NCI-H446 treated with DMSO at 0.1 percent for 48 hours (cell line): ENCODE measurements at places on chromosomes 16 and 17.

- no peak for DNase-seq
Observed at GRCh38 chr16:83224642-83225041, 583.1 kb upstream of the HSBP1 start.

- DNase-seq = no peak
Observed at GRCh38 chr17:74391771-74392170, 24.5 kb downstream of the GPR142 start.

- no peak for DNase-seq
Observed at GRCh38 chr16:19380328-19380727, 37.4 kb upstream of the TMC5 start.

DNA sequence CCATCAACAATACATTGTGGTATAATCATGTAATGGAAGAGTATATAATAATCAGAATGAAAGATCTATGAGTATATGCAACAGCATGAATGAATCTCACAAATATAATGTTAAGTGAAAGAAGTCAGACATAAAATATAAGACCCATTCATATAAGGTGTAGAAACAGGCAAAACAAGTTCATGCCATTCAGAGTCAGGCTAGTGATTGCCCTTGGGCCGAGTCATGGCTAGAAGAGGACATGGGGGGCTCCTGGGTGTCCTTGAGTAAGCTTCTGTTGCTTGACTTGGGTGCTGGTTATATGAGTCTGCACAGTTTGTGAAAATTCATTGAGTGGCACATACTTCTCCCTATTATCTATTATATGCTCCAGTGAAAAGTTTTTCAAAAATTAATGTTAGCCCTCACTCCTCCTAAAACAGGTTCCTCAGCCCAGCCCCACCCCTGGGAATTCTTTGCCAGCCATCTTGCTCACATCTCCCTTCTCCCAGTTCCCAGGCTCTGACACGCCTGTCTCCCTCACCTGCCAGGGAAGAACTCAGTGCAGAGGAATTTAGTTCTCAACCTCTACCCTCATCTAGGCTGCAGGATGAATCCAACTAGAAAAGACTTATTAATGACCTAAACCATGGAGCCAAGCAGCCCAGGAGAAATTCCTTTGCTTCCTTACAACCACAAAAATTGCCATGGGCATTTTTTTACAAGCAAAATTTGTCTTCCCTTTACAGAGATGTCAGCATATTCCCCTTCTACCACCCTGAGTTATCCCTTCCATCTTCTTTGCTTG, 52.4 kb upstream of the NFAT5 start:
- no peak for DNase-seq

GRCh38 chr17:49447628-49448302, 33.1 kb upstream of the PHB1 start:
- no peak for DNase-seq

- no peak for DNase-seq
Observed at GRCh38 chr16:56191835-56192634, 746 bp downstream of the GNAO1 start.

- DNase-seq = no peak
Observed at GRCh38 chr17:29240968-29241963, 5.4 kb upstream of the CRYBA1 start.

- DNase-seq = no peak
Observed at GRCh38 chr16:64121473-64121872, 1000.4 kb downstream of the CDH11 start.

DNA sequence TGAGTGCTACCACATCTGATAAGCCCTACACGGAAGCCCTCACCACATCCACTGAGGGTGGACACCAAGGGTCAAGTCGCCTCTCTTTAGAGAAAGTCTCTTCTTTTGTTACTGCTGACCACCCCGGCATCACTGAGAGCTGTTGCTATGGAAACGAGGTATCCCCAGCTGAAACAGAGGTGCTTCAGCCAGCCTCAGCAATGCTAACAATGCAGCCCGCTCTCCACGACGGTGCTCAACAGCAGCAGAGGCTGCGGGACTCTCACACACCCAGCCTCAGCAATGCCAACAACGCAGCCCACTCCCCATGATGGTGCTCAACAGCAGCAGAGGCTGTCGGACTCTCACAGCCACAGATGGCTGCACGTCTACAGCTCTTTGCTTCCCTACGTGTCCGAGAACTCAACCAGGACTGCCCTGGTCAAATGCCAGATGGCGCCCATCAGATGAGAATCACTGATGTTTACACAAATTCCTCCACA, 41.4 kb downstream of the VPS53 start:
- no peak for DNase-seq

- no peak for DNase-seq
Observed at GRCh38 chr16:73302942-73303341, 255.0 kb upstream of the ZFHX3 start.

DNA sequence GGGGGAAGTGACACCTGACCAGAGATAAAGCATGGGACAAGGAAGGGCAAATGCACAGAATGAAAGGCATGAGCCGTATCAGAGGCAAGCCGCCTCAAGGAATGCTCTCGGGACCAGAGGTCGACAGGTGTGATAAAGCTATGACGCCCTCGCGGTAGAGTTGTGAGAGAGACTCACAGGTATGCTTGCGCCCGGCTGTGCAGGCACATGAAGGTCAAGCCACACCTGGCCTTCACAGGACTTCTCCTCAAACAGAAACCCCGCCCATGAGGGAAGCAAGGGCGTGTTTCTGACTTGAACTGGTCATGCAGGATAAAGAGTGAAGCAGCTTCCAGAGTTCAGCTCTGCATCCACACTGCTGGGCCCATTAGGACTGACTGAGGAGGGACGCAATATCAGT, 7.8 kb downstream of the NCBP3 start:
- no peak for DNase-seq

GRCh38 chr16:64711026-64711425, 410.8 kb downstream of the CDH11 start:
- DNase-seq = no peak

DNA sequence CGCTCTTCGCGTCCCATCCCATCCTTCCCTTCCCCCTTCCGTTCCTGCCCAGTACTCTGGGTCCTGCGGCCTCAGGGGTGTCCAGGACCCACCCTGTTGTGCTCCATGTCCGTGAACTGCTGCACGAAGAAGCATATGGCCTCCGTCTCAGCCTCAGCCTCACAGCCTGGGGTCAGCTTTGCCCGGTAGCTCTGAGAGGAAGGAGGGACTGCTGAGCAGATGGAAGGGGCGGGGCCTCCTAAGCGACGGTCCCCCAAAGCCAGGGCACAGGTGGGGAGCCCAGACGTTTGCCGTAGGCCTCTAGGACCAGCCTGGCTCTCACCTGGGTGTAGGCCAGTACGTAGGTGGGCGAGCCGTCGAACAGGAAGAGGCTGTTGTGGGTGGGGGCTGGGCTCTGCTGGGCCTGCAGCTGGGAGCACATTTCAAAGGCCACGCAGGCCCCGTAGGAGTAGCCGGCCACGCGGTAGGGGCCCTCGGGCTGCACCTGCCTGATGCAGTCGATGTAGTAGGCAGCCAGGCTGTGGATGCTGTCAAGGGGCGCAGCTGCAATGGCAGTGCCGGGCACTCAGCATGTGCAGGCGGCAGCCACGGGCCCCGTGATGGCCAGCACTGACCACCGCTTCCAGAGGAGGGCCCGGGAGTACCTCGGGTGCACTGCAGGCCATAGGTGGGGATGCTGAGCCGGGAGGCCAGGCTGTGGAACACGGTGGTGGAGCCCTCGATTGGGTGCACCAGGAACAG, 14.6 kb upstream of the DUS1L start:
- no peak for DNase-seq

DNA sequence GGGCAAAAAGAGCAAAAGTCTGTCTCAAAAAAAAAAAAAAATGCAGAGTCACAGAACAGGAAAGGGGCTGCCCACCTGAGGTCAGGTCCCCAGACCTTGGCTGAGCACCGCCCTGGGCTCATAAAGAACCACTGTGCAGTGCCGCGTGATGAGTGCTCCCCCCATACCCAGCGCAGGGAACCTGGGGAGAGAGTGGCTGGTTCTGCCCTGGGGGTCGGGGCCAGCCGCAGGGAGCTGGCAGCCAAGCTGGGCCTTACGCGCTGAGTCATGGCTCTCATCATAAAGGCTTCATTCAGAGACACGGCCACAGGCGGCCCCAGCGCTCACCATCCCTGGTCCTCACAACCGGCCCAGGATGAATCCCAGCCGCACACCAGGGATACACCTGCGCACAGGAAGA, 80.7 kb downstream of the RAB11FIP4 start:
- no peak for DNase-seq

GRCh38 chr16:25264597-25264996, 7.0 kb upstream of the ZKSCAN2 start:
- no peak for DNase-seq

DNA sequence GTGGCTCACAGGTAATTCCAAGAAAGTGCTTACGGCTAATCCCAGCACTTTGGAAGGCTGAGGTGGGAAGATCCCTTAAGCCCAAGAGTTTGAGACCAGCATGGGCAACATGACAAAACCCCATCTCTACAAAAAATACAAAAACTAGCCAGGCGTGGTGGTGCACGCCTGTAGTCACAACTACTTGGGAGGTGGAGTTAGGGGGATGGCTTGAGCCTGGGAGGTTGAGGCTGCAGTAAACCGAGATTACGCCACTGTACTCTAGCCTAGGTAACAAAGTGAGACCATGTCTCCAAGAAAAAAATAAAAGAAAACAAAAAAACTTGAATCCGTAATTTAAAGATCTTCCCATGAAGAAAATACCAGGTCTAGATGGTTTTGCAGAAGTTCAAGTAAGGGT, 5.0 kb downstream of the ICAM2 start:
- no peak for DNase-seq

- no peak for DNase-seq
Observed at GRCh38 chr17:71349908-71350600, 770.8 kb upstream of the SOX9 start.

DNA sequence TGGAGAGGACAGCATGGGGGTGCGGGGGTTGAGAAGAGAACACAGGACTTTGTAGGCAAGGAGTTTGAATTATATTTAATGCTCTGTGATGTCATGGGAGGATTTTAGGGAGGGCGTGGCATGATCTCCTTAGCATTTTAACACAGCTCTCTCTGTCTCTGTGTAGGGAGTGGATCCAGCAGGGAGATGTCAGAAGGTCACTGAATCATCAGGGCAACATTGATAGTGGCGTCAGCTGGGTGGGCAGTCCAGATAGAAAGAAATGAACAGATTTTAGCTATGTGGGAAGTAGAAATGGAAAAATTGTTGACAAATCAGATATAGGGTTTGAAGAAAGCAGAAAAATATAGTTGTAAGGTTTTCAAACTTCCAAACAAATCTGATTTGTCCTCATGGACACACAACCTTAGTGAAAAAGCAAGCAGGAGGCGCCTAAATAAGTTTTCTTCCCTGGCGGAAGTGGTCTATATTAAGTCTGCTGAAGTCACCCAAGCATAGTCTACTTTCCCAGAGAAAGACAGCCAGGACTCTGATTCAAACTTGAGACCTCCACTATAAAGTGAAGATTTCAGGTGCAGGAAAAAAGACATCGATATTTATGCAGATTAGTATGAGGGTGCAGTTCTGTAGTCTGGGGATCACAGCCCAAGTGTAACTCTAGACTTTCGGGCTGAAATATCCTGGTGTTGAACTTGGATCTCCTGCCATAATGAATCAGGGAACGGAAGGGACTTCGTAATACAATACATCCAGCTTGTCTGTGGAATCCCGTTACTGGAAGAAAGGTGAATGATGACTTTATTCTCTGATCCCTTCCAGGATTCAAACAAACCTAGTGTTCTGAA, 10.1 kb upstream of the PCTP start:
- no peak for DNase-seq

- DNase-seq = no peak
Observed at GRCh38 chr17:28384281-28385036, 13.0 kb downstream of the SARM1 start.

GRCh38 chr17:74888469-74888868, 5.0 kb downstream of the FADS6 start:
- no peak for DNase-seq

DNA sequence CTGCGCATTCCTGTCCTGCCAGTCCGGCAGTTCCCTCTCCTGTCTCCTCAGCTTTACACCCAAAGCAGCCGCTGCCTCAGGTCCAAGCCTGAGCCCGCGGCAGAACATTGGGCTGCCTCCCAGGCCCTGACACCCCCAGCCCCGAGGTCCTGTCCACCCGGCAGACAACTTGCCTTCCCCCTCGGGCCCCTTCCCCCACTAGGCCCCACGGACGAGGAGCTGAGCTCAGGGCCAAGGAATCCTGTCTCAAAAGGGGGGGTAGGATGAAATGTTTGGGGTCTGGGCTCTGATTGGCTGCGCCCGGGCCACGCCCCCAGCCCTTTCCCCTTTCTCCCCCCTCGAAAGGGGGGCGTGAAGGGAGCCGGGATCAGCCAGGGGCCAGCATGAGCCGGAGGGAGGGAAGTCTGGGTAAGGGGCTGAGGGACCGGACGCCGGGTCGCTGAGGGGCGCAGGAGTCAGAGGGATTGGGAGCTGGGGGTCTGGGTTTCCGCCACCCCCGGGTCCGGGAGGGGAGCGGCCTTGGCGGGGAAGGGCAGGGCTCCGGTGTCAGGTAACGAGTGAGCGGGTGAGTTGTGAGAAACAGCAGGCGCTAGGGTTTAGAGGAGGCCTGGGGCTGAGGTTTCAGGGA, at the start of gene CTF1:
Gene CTF1, plus strand, starts transcription at position 354 of the 628 bp plus-strand sequence. Its CDS starts 30 bp downstream, at position 384.
- DNase-seq = no peak

GRCh38 chr17:1577182-1577581, 14.6 kb upstream of the PITPNA start:
- no peak for DNase-seq

GRCh38 chr16:85238233-85238647, 126.0 kb upstream of the CIBAR2 start:
- DNase-seq = peak; percentile 92

- no peak for DNase-seq
Observed at GRCh38 chr17:50807009-50807408, 28.4 kb upstream of the WFIKKN2 start.

- no peak for DNase-seq
Observed at GRCh38 chr17:69947027-69947759, 127.8 kb upstream of the KCNJ16 start.

- DNase-seq = no peak
Observed at GRCh38 chr17:44384823-44385286, 4.6 kb downstream of the ITGA2B start.

GRCh38 chr17:80424878-80425765, 10.2 kb downstream of the ENDOV start:
- no peak for DNase-seq

GRCh38 chr17:80195671-80196529, 24.2 kb downstream of the SGSH start:
- no peak for DNase-seq

GRCh38 chr16:6571044-6571443, 761.6 kb upstream of the RBFOX1 start:
- no peak for DNase-seq
